ENCODE measurements at places on chromosomes 1 and 21. TPM values are rescaled to one million over a fixed set of nuclear protein-coding genes. Genes with fewer than 3 reads are reported as not detected.

GRCh38 chr1:244362476-244362875 is 89.2 kb downstream of the ADSS2 start:
- H3K27ac ChIP-seq = no peak overlapping the region
- no peaks in the 10 kb centered on the region for H3K36me3 ChIP-seq
- no peaks in the 10 kb centered on the region for H3K4me1 ChIP-seq
- no peak overlapping the region for H3K4me3 ChIP-seq
- no peak for DNase-seq
- H3K27me3 ChIP-seq = no peaks in the 10 kb centered on the region

DNA sequence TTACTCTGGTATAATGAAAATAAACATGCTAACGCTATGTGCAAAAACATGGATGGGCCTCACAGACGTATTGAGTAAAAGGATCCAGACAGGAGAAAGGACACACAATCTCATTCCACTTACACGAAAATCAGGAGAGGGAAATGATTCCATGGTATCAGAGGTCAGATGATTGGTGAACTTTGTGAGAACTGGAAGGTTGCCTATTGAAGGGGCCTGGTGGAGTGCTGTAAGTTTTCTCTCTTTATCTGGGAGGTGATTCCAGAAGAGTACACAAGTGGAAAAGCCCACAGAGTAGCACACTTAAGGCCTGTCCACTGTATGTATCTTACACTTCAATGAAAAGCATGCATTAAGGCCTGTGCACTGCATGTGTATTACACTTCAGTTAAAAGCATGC is 9.6 kb downstream of the GSTM2 start:
- H3K27ac ChIP-seq = no peak overlapping the region
- DNase-seq = no peak
- no peaks in the 10 kb centered on the region for H3K36me3 ChIP-seq
- no peak overlapping the region for H3K4me3 ChIP-seq
- H3K27me3 ChIP-seq = no peaks in the 10 kb centered on the region

- H3K27me3 ChIP-seq = no peaks in the 10 kb centered on the region
- DNase-seq = no peak
- H3K36me3 ChIP-seq = peaks cover 18% of the 10 kb centered on the region
Measured at GRCh38 chr1:36342426-36343185, 19.2 kb upstream of the EVA1B start.

GRCh38 chr1:35361638-35362037 is 93.1 kb downstream of the ZMYM4 start:
- H3K27me3 ChIP-seq = no peaks in the 10 kb centered on the region
- H3K4me3 ChIP-seq = no peak overlapping the region
- H3K4me1 ChIP-seq = no peaks in the 10 kb centered on the region
- H3K36me3 ChIP-seq = no peaks in the 10 kb centered on the region
- no peak for DNase-seq

ALPL gene
- 80.6 TPM for total RNA-seq

SLC30A7 gene
- total RNA-seq = 21.9 TPM

Data from right lobe of liver (tissue), 6 donors.